ENCODE measurements at places on chromosomes 4 and X. TPM values are rescaled to one million over a fixed set of nuclear protein-coding genes. Genes with fewer than 3 reads are reported as not detected.

PCDH18 gene
- 46.1 TPM for polyA plus RNA-seq

XKRX gene
- polyA plus RNA-seq, result not detected

RNF212 gene
- polyA plus RNA-seq, result 3.6 TPM

TREX2 gene
- 0.43 TPM for polyA plus RNA-seq

RRH gene
- polyA plus RNA-seq, result 0.53 TPM

WWC2 gene
- polyA plus RNA-seq, result 21.1 TPM

TCEANC gene
- 4.2 TPM for polyA plus RNA-seq

TLR10 gene
- polyA plus RNA-seq, result 0.41 TPM

ARL9 gene
- 0.25 TPM for polyA plus RNA-seq

GPR50 gene
- 0.23 TPM for polyA plus RNA-seq

ITM2A gene
- polyA plus RNA-seq, result 526 TPM

FMR1NB gene
- polyA plus RNA-seq, result not detected

ARAP2 gene
- polyA plus RNA-seq, result 1.4 TPM

KIF4A gene
- polyA plus RNA-seq, result 5.2 TPM

ENOPH1 gene
- 26.2 TPM for polyA plus RNA-seq

RAB40AL gene
- not detected for polyA plus RNA-seq

P2RY8 gene
- polyA plus RNA-seq, result 1.9 TPM

GAGE12H gene
- not detected for polyA plus RNA-seq

HTR2C gene
- not detected for polyA plus RNA-seq

ZNF185 gene
- 6.0 TPM for polyA plus RNA-seq

AVPR2 gene
- polyA plus RNA-seq, result 1.4 TPM

YY2 gene
- polyA plus RNA-seq, result 1.8 TPM

IDH3G gene
- polyA plus RNA-seq, result 49.5 TPM

HS6ST2 gene
- 48.2 TPM for polyA plus RNA-seq

CSAG1 gene
- polyA plus RNA-seq, result not detected
